ENCODE measurements at places on chromosomes 3 and 15.

DNA sequence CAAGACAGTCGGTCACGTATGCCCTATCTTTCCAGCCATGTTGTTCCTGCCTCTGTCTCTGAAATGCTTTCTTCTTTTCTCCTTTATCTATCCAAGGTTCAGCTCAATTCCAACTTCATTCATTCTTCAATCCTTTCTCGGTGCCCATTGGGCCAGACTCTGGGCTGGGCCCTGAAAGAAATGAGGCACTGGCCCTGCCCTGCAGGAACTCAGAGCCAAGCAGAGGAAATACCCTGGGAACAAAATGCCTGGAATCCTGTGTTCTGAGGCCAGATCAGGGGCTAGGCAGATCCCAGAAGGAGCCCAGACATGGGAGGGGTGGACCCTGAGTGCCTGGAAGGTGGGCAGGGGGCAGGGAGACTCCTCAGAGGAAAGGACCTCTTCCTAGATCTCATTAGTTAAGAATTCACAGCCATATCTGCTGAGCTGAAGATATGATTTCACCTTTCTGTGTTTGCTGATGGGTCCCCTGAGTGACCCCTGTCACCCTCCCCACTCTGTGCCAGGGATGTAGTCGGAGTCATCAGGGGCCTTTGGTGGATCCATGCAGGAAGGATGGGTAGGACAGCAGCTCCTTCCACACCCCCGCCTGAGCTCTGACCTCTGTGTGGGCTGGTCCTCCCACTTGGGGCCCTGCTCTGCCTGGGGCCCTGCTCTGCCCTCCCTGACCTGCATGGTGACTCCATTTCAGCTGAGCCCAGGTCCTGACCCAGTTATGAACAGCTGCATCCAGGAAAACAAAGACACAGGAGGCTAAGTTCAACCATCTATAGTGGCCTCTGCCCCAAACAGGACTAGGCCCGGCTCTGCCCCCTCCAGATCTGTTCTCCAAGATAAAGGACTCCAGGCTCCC is 5.3 kb upstream of the DAPK2 start:
- DNase-seq: no peak

DNA sequence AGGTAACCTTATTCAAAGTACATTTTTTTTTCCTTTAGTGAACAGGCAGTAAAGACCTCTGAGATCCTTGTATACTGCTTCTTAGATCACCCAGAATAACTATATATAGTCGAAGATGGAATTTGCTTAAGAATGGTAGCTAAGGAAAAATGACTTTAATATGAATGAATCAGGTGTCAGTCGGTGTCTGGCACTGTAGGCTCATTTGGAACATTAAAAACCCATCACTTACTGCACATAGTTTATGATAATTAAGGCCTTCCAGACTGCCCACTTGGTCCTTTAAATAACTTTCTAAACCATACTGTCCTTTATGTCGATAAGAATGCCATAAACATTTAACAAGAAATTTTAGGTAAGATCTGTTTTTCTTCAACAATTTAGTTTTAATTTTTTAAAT is 981.8 kb downstream of the ROBO2 start:
- DNase-seq: no peak

- DNase-seq: no peak
Observed at GRCh38 chr15:29813009-29813408, 9.3 kb downstream of the TJP1 start.

- no peak for DNase-seq
Observed at GRCh38 chr15:64341961-64342360, 14.0 kb downstream of the CSNK1G1 start.

DNA sequence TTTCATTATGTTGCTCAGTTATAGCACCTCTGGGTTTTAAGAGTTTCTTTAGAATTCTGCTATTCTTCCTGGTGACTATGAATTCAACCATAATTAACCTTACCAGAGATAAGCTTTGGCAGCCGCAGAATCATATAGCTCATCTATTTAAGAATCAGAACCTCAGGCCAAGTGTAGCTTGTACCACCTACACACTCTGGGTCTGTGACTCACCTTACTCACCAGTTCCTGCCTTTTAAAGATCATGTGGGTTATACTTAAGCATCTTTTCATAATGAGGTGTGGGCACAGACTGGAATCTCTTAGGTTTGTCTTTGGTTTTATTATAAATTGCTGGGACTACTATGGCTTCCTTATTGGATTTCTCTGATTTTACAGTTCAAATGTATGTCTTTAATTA is 21.9 kb downstream of the CDV3 start:
- no peak for DNase-seq

- no peak for DNase-seq
Observed at GRCh38 chr3:104080088-104080626, 1286.6 kb upstream of the ALCAM start.

- DNase-seq: no peak
Observed at GRCh38 chr15:62840526-62841268, 201.8 kb upstream of the TPM1 start.

DNA sequence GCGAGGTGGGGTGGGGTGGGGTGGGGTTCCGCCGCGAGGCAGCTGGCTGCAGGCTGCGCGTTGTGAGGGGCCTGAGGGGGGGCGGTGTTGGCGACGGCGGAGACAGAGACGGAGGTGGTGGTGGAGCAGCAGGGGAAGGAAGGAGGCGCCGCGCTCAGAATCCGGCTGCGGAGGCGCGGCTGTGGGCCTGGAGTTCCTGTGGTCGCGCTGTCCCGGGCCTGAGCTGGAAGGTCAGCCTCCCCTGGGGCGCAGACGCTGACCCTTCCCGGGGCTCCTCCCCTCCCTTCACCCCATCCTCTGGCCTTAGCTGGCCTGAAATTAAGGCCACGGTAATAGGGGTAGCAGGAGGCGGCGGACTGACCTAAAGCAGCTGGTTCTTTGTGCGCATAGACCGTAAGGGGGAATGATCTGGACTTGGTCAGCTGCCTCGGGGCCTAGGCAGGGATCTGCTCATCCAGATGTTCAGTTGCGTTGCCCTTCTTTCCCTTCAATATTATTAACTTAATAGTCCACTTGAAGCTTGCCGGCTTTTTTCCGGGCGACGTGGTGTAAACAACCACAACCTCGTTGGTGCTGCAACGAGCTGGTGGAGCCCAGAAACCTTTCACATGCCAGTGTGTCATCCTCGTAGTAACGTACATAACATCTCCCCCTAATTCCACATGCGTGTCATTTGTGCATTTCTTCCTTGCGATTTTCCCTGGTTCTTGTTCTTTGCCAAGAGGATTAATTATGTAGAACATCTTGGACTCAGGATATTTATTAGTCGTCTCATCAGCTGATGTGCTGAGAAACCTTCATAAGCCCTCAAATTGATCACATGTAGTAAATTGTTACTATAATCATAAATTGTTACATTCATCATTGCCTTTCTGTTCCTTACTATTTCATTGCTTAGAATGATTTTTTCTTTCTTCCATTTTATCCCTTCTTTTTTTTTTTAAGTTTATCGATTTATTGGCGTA is 626 bp downstream of the SEC62 start:
- DNase-seq: peak; percentile 44

- DNase-seq: no peak
Observed at GRCh38 chr3:126028096-126028495, 55.8 kb downstream of the SLC41A3 start.

DNA sequence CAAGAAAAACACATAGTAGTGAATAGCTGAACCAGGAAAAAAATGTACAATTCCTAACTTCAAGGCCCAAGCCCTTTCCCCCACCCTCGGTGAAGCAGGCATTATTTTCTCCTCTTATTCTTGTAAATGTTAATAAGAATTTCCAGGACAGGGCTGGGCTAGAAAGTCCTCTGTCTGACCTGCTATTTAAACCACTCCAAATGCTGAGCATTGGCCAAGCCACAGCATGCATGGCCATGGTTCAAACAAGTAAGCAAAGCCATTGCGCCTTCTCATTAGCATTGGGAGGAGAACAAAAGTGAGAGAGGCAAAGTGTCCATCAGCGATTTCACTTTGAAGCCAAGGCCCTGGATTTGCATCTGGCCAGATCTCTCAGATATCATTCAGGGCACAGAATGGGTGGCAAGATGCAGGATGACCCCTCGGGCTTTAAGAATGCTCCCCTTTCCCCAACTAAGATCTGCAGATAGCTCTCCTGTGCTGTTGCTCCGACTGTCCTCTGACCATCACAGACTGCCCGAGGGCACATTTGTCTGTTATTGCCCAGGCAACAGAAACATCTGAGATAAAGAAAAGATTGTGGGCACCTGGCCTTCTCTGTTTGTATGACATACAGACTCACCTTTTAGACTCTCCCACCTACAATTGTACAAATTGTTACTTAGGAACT is 46.3 kb downstream of the CEMIP start:
- DNase-seq: no peak

DNA sequence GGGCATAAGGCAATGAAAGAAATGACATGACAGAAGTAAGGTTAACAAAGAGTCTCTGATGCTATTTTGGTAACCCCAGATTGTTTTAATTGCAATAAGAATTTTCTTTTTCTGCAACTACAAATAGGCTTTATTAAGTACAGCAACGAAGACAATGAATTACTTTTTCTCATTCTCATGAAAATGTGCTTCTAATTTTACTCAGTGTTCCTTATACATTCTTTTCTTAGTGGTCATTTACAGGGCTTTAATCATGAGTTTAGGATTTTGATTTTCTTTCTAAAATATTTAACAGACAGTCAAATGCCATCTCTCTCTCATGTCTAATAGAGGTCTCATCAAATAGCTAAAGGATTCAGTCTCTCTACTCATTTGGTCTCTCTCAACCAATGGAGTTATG is 452.1 kb downstream of the RAP2B start:
- DNase-seq: no peak

GRCh38 chr3:23169551-23169950 is 33.6 kb upstream of the UBE2E2 start:
- DNase-seq: no peak

DNA sequence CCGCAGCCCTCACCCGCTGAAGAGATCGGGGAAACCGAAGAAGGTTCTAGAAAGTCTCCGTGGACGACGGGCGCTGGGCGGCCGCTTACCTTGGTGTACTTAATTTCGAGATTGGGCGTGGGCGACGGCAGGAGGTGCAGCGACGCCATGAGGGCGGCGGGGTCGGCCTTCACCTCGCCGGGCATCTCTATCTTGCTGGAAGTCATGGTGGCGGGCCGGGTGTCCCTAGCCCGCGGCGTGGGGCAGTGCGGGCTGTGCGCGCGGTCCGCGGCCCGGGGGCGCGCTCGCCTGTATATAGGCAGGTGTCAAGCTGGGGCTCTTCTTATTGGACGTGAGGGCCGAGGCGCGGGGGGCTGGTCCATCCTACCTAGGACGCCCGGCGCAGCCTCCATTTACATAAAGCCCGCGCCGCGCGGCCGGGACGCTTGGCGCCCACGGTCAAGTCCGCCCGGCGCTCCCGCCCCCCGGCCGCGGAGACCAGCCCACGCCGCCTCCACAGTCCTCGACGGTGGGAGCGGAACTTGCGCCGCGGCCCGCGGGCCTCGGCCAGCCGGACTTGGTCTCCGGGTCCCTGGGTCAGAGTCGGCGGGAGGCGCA is at the start of gene ALDH1A2:
ALDH1A2 (minus strand) TSS at position 267 of the 597 bp plus-strand sequence; CDS start at position 206, 61 bp downstream.
- no peak for DNase-seq

GRCh38 chr15:32683906-32684584 is 33.8 kb upstream of the GREM1 start:
- DNase-seq: no peak

DNA sequence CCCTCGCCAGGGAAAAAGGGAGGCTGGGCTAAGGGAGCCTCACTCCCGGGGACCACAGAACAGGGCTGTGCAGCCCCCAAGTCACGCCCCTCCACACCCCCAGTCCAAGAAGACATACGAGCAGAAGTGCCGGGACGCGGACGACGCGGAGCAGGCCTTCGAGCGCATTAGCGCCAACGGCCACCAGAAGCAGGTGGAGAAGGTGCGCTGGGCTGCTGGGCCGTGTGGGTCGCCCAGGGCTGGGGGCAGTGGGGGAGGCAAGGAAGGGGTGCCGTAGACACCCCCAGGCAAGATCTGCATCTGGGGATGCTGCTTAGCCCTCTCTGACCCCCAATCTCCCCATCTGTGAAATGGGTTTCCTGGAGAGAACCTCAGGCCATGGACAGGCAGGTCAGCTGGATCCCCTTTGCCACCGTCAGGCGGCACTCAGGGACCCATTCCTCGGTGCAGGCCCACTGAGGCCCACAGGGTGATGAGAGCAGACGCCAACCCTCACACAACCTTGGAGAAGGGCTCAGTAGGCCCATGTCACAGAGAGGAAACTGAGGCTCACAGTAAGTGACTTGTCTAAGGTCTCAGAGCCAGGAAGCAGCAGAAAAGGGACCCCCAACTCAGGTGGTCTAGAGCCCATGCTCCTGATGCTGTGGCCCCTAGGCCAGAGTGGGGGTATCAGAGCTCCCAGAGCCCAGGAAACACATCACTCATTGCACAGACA is 33.7 kb downstream of the PSTPIP1 start:
- DNase-seq: no peak

- DNase-seq: no peak
Observed at GRCh38 chr3:144875211-144875610, 903.6 kb downstream of the DIPK2A start.

- no peak for DNase-seq
Observed at GRCh38 chr15:50813089-50813488, 47.6 kb upstream of the SPPL2A start.

- DNase-seq: no peak
Observed at GRCh38 chr3:169259661-169260060, 403.9 kb downstream of the MECOM start.

DNA sequence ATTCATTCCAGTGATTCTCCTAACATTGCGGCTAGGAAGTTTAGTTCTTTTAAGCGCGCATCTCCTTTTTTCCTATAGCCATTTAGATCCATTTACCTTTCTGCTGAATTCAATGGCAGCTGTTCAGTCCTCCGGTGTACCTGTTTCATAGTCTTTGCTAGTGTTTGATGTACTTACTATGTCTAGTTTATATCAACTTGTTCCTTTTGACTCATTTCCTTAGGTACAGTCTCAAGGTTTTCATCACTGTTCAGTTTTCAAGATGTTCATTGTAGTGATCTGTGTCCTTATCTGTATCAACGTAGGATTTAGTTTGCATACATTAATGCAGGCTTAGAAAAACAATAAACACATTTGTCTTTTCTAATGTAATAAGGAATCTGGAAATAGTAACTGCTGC is 59.0 kb upstream of the MBNL1 start:
- no peak for DNase-seq

GRCh38 chr3:21390856-21391255 is 360.2 kb downstream of the ZNF385D start:
- DNase-seq: no peak

DNA sequence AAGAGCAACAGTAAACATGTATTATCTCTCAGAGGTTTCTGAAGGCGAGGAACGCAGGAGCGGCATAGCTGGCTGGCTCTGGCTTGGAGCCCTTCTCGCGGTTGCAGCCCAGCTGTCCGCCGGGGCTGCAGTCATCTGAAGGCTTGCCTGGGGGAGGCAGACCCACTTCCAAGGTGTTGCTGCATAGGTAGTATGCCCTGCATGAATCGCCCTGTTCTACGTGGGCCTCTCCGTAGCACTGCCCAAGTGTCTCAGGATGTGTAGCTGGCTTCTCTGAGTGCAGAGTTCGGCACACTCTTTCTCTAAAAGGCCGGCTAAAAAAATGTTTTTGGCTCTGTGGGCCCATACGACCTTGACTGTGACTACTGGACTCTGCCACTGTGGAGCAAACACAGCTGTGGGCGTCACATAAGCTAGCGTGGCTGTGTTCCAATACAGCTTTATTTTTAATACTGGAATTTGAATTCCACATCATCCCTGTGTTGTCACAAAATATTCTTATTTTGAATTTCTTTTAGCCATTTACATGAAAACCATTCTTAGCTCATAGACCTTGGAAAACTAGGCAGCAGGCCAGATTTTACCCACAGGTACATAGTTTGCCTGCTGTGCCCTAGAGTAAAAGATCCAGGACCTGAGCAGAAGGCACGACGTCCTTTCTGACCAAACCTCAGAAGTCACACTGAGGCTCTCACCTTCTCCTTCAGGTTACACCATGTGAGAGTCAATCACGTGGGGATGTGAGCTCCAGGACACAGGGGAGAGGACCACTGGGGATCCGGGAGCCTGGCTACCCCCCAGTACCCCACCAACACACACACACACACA is 55.9 kb downstream of the PGPEP1L start:
- DNase-seq: no peak

Measured in CD4-positive, alpha-beta T cell treated with Interleukin-10 for 1 hour (primary cell).